ENCODE measurements at places on chromosomes 11 and 22.

GRCh38 chr11:64107303-64107702 is 58.6 kb downstream of the MACROD1 start:
- no peak for DNase-seq

DNA sequence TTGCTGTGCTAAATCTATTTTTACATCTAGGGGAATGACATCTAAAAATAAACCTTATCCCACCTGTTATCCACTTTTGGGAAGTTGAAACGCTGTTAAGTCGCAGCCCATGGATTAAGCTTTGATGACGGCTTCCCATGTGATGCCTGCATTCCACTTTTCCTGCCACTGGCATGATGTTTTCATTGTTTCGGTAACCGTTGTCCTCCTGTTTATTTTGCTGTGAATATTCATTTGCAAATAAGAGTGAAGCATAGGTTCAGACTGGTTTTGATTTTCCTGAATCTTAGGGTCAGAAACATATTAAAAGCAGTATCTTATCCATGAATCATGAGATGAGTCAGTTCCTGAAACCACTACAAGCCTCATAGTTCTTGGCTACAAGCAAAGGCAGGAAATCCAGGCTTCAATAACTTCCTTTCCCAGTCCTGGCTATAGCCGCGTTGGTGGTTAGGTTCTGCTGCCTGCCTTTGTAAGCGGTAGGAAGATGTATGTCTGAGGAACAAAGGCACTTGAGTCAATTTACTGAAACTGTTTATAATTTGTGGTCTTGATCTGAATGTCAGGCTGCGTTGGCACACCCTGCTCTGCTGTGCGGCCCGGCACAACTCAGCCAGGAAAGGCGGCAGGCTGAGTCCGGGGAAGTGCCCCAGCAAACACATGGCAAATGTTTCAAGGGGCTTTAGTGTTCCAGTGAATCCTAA is 19.4 kb downstream of the TEAD1 start:
- peak; percentile 52 for DNase-seq

GRCh38 chr11:57399972-57400578 is 9.6 kb upstream of the PRG2 start:
- DNase-seq, result no peak

GRCh38 chr11:120192831-120193625 is 17.8 kb upstream of the OAF start:
- DNase-seq, result no peak

DNA sequence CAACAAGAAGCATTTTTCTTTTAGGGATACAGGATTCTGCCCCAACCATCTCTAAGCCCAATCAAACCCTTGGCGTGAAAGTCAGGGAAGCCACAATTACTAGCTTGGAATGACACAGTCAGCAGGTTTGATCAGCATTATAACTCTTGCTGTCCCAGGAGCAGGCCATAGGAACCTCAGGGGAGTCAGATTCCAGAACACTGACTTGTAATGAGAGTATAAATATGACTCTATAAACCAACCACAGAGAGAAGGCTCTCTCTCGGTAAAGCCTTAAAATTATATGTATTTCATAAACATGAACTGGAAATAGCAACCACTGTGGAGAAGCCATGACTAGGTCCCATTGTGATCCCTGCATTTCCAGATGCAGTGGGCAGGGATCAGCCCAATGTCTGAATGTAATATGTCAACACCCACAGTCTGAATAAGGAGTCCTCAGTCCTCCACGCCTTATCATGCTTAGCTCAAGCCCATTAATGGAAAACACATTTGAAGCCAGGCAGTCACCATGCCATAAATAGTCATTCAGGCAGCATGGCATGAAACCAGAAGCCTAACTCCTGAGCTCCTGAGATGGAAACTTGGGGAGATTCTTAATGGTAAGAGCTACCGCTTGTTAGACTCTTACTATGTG is 99.1 kb upstream of the MTNR1B start:
- DNase-seq, result no peak

- DNase-seq, result no peak
Measured at GRCh38 chr11:69398529-69399492, 82.7 kb upstream of the LINC01488 start.

DNA sequence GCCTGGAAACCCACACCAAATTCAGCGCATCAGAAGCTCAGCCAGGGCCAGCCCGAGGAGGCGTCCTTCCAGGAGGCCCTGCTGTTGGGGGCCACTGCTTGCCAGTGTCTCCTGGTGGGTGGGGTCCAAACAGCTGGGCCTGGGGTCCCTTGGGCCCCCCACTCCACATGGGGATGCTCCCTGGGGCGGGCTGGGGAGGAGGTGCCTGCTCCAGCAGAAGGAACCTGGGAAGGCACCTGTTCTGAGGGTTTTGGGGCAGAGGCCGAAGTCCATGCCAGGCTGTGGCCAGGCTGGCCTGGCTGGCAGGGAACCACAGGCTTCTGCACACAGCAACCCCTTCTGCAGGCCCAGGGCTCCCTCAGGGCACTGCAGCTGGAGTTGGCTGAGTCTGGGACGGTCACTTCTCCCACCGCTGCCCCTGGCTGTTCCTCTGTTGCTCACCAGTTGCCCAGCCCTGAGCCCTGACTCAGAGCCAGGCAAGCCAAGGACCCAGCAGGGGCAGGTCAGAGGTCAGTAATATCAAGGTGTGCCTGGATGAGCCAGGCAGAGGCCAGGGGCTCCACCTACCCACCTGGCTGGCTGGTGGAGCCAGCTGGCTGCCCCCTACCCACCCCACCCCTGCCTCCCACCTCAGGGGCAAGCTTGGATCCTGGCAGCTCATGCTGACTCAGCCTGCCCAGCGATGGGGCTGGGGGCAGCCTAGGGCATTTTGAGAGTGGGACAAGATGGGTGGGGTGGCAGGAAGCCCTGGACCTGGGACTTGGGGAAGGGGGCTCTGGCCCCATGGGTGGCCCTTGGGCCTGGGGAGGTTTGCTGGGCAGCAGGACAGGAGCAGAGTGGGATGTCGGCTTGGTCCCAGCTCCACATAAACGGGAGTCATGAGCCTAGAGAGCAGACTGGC is 12.0 kb upstream of the PHLDA2 start:
- DNase-seq, result no peak

DNA sequence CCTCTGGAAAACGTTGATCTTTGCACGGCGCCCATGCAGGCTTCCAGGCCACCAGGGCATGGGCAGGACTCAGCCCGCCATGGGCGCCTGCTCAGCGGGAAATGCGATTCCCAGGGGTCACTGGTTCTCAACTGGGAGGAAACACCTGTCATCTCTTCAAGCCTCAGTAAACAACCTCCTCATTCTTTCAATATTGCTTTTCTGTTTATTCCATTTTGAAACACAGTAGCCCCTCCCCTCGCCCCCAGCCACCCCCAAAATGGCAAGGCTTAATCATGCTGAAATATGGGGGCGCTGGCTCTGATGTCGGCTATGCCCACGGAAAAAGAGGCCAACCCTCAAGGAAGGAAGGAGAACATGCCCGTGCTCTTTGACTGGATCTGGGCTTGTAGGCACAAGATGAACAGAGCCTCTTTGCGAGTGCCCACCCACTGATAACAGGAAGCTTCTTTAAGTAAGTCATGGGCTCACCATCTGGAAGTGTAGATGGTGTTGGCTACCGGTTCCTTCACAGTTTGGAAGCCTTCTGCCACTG is 594 bp upstream of the POU2AF1 start:
- no peak for DNase-seq

GRCh38 chr11:19817265-19817851 is 104.7 kb downstream of the NAV2 start:
- DNase-seq, result no peak

DNA sequence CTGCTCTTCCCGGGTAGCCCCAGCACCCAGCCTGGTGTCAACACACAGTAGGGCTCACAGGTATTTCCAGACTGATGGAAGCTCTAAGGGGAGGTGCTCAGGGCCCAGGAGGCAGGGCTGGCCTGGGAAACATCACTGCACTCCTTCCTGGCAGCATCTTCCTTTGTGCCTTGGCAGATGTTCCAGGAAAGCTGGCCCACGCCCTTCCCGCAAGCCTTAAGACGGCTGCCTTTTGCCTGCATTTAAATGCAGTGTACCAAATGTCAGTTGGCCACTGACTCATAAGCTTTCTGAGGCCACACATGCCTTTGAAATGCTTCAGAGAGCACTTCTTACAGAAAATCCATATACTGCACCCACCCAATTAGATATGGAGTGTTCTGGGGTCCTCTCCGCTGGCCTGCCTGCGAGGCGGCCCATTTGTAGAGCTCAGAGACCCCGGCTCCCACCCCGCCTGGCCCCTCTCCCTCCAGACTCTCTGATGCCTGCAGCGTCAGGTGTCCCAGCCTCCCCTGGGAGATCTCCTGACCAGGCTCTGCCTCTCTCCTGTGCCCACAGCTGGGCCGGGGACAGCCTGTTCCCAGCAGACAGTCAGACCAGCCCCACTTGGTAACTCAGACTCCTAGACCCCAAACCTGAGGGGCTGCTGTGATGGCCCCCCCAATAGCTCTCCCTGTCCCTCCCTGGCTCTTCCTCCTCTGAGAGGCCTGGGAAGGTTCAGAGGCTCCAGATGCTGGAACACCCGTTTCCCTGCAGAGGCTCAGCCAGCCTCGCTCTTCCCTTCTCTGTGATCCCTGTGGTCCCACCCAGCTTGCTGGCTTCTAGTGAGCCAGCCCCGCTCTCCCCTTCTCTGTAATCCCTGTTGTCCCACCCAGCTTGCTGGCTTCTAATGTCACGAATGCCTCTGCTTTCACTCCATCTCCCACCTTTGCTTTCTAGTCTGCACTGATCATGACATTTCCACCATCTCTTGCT is 47.6 kb upstream of the THY1 start:
- no peak for DNase-seq

DNA sequence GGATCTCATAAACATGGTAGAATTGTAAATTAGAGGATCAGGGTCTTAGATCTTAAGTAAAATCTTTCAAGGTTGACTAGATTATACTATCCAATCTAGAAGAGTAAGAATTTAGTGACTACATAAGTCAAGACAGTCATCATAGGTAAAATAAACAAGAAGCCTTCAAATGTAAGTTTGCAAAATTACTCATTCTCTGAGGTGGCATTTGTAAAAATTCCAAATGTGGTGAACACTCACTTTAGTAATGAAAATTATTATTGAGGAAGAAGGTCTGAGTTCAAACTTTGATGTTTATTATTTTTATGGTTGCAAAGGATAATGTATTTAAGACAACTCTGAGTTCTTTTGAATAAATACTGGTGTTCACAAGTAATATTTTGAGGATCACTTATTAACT is 4.6 kb downstream of the HYLS1 start:
- no peak for DNase-seq

- no peak for DNase-seq
Measured at GRCh38 chr22:41813726-41814410, 13.4 kb downstream of the CCDC134 start.

DNA sequence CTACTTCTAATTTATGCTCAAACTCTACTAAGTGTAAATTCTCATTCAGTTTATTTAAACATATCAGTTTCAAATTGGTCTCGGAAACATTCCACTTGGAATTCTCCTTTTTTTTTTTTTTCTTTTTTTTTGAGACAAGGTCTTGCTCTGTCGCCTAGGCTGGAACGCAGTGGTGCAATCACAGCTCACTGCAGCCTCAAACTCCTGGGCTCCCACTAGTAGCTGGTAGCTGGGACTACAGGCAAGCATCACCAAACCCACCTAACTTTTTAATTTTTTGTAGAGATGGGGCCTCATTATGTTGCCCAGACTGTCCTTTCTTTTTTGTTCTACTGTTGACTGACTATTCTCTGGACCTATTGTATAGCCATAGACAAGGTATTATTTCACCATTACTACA is 33.3 kb upstream of the CCDC81 start:
- DNase-seq, result no peak

DNA sequence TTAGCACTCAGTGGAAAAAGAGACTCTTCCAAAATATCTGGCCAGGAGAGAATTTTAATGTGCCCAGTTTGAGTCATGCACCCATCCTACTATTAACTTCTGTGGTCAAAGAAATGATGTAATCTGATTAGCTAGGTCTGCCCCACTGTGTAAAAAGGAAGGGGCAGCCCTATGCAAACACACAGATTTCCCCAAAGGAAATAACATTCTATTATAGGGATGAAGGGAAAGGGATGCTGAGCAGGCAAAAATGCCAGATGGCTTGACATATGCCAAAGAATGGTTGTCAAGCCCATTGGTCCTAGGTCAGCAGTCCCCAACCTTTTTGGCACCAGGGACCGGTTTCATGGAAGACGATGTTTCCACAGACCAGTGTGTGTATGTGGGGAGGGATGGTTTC is 43.3 kb upstream of the PAK1 start:
- DNase-seq, result no peak

DNA sequence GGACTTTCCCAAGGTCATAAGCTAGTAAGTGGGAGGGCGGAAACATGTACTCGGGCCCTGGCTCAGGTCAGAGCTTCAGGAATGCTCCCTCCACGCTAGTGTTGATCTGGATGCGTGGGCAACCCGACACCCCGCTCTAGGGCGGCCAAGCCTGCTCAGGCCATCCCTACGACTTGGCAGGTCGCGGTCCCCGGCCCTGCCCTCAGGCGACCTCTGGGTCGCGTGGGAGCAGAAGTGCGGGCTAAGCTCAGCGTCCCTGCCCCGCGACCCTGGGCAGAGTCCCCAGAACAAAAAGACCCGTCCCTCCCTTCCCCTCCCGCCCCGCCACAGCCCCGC is 781 bp upstream of the TEF start:
- DNase-seq, result no peak

- DNase-seq, result no peak
Measured at GRCh38 chr11:72589802-72590761, 84.1 kb downstream of the PDE2A start.

GRCh38 chr11:8333811-8334401 is 70.2 kb upstream of the LMO1 start:
- DNase-seq, result no peak

DNA sequence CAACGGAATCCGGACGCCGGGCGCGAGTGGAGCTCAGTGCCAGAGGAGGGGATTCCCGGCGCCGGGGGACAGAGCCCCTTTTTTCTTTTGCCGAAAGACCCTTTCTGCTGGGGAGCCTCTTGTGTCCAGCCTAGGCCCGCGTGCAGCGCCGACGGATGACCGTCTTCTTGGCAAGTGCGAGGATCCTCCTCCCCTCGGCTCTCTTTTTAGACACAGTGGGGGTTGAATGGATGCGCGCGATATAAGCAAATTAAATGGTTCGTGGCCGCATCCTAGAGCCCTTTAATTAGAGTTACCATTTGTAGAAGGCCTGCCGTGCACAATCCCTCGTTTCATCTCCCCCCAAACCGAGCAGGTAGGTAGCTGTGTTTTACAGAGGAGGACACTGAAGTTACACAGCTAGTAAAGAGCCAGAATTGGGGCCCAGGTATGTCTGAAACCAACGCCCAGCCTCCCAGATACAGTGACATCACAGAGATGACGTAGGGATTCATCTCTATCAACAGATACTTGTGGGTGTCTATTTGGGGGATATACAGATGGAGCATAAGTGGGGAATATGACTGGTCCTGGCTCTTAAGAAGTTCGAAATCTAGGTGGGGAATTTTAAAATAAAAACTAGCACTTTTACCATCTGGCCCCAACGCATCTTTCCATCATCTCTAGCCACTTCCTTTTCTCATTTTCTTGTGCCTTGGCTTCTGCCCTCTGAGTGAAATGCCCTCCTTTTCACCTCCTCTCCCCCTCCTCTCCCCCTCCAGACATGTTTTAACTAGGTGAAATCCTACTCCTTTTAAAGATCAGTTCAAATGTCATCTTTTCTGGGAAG is 875 bp downstream of the TCP11L1 start:
- DNase-seq, result peak; percentile 59

GRCh38 chr11:65944191-65944590 is 1.1 kb upstream of the TSGA10IP start:
- DNase-seq, result no peak

- no peak for DNase-seq
Measured at GRCh38 chr11:45294499-45294898, 8.4 kb upstream of the SYT13 start.

GRCh38 chr22:40462195-40462984 is 92.0 kb downstream of the SGSM3 start:
- DNase-seq, result no peak

All from frontal cortex (tissue), 4 donors.